ENCODE measurements at places on chromosomes 2 and 18.

- no peak for DNase-seq
Measured at GRCh38 chr2:43170405-43171105, 55.9 kb downstream of the ZFP36L2 start.

GRCh38 chr2:206424134-206424533 is 19.2 kb upstream of the ADAM23 start:
- no peak for DNase-seq

- DNase-seq = no peak
Measured at GRCh38 chr2:201057087-201057521, 14.4 kb downstream of the HYCC2 start.

DNA sequence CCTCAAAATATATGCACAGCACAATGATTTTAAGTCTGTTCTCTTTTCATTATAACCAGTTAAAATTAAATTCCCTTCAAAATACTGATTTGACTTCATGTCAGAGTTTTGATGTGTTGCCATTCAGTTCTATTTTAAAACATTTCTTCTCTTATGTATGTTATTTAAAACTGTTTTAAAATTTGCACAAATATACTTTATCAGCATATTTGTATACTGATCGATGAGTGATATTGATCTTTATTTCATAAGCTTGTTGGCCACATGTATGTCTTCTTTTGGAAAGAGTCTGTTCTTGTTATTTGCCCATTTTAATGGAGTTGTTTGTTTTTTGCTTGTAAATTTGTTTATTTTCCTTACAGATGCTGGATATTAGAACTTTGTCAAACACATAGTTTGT is 496.3 kb upstream of the VWC2L start:
- no peak for DNase-seq

DNA sequence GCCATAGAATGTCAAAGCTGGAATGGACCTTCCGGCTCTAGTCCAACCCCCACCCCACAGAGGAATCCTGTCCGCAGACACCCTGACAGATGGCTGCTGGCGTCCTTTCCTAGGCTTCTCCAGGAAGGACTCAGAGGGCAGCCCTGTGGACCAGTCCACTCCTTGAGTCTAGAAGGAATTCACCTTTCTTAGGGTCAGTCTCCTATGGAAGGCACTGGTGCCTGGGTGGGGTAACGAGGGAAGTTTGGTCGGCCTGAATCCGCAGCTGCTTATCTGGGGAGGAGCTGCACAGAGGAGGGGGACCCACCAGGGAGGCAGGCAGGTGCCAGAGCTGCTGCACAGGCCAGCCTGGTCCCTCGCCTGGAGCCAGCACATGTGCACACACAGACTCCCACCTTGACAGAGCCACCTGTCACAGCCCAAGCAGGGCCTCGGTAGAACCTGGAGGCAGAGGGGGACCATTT is 2.5 kb downstream of the DNMT3A start:
- no peak for DNase-seq

DNA sequence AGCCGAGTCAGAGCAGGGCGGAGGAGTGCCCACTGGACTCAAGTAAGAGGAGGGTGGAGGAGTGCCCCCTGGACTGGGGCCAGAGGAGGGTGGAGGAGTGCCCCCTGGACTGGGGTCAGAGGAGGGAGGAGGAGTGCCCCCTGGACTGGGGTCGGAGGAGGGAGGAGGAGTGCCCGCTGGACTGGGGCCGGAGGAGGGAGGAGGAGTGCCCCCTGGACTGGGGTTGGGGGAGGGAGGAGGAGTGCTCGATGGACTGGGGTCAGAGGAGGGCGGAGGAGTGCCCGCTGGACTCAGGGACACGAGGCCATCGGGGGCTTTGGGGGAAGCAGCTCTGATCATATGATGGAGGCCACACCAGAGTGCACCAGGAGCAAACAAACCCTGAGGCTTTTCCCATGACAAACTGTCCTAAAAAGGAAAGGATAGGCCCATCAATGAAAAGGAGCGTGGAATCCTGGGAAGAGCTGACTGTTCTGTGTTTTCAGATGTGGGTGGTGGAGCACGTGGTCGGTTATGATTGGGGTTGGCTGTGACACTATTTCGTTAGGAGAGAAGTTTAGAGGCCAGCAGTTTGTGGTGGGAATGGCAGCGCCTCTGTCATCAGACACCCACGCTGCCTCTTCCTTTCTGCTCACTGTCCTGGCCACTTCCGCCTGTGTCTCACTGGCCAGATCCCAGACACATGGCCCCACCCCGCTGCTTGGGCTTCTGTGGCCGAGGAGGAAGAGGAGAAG is 24.5 kb upstream of the HPCAL1 start:
- DNase-seq = no peak

DNA sequence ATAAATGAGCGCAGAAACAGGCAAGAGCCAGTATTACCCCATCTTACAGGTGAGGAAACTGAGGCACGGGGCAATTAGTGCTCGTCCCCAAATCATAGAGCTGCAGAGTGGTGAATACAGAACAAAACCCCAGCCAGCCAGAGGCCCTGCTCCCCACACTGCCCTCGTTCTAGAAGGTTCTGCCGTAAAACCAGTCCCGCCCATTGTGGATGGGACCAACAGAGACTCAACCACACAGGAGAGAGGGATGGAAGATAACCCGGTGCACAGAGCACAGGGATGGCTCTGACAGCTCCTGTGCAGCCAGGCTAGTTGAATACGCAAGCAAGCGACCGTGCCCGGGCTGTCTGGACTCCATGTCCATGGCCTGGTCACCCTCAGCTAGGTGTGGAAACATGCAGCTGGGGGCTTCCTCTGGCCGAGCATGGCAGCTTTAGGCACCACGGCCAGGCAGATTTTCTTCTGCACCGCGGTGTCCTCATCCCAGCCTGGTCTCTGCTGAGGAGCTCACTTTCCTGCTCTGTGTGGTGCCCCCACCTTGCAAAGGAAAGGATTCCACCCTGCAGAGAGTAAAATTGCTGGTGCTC is 146.4 kb downstream of the TPO start:
- no peak for DNase-seq

- no peak for DNase-seq
Measured at GRCh38 chr18:13292736-13293135, 74.2 kb downstream of the LDLRAD4 start.

- no peak for DNase-seq
Measured at GRCh38 chr2:60661073-60661738, 94.9 kb upstream of the PAPOLG start.

DNA sequence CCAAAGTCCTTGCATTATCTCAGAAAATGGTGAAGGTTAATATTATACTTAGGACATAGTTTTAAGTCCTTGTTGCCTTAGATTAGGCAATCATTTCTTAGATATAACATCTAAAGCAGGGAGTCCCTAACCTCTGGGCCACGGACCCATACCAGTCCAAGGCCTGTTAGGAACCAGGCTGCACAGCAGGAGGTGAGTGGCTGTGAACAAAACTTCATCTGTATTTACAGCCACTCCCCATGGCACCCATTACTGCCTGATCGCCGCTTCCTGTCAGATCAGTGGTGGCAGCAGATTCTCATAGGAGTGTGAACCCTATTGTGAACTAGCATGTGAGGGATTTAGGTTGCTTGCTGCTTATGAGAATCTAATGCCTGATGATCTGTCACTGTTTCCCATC is 86.5 kb upstream of the MYO3B start:
- no peak for DNase-seq

- no peak for DNase-seq
Measured at GRCh38 chr2:55137024-55137958, 87.0 kb upstream of the RTN4 start.

GRCh38 chr2:159249990-159250715 is 36.4 kb downstream of the WDSUB1 start:
- DNase-seq = no peak

DNA sequence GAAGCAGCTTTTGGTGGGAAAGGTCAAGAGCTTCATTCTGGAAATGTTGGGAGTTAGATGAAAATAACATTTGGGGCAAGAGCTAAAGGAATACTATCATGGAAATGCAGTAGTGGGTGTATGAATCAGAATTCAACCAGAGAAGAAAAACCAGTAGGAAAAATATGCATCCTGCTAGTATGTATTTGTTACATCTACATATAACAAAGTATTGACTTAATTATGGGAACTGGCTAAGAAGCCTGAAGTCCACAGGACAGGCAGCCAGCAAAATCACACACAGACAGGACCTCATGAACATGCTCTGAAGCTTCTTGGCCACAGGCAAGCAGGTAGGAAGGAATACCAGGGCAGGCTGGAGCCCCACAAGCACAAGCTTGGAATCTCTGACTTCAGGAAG is 185.8 kb downstream of the FBXO15 start:
- DNase-seq = no peak

DNA sequence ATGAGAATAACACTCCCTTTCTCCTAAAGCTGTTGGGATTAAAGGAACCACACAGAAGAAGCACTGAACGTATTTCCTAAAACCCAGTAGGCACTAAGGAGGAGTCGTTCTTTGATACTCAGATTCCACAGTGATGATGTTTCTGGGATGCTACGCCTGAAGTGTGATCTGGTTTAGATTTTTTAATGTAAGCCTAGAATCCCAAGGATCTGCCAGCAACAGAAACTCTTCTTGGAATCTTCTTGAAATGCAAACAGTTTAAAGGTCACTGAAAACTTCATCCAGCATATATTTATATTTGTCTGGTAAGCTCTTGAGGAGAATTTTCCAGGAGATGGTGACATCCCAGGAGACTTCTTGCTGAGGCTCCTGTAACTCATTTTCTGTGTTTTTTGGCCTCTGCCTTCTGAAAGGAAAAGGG is 247.6 kb upstream of the TRIB2 start:
- no peak for DNase-seq

- no peak for DNase-seq
Measured at GRCh38 chr2:23900541-23901322, 26.2 kb downstream of the ATAD2B start.

Data from stimulated activated CD8-positive, alpha-beta memory T cell treated with anti-CD3 and anti-CD28 coated beads, Interleukin-7, amount 100 ng/mL, for 24 hours (primary cell).